Karpas-422 (cell line): ENCODE measurements at places on chromosomes 13 and 19. TPM values are rescaled to one million over a fixed set of nuclear protein-coding genes. Genes with fewer than 3 reads are reported as not detected.

DNA sequence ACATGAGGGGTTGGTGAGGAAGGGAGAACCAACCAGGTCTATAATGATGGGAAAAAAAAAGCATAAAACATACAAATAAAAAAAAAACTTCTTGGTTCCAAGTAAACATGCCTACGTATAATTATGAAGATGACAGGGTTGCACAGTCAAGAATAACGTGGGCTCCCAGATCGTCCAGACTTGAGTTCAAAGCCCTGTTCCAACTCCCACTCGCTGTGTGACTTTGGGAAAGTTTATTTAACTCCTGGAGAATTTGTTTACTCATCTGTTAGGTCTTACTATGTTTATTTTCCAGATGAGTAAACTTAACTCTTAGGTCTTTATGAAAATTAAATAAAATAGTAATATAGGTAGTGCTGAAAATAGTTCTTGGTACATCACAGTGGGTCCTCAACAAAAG is 13.8 kb downstream of the STARD13 start:
- H3K27ac ChIP-seq: no peak overlapping the region
- no peaks in the 10 kb centered on the region for H3K27me3 ChIP-seq
- H3K36me3 ChIP-seq: no peaks in the 10 kb centered on the region
- no peak overlapping the region for H3K4me3 ChIP-seq

- H3K4me3 ChIP-seq: no peak overlapping the region
- H3K4me1 ChIP-seq: no peaks in the 10 kb centered on the region
- no peak overlapping the region for H3K27ac ChIP-seq
- no peaks in the 10 kb centered on the region for H3K36me3 ChIP-seq
These were observed 116.0 kb downstream of the SOX1 start for GRCh38 chr13:112182846-112183531.

DNA sequence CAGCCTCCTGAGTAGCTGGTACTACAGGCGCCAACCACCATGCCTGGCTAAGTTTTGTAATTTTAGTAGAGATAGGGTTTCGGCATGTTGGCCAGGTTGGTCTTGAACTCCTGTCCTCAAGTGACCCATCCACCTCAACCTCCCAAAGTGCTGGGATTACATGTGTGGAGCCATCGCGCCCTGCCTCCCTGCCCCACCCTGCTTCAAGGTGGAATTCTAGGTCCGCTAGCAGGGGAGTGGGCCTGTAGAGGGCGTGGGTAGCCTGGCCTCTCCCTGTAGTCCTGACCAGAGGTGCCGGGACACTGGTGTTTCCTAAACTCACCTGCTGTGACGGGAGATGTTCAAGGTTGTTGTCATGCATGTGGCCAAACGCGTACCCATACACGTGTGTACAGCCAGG is 398 bp downstream of the SLC25A41 start:
- no peaks in the 10 kb centered on the region for H3K4me1 ChIP-seq
- no peaks in the 10 kb centered on the region for H3K27me3 ChIP-seq
- no peaks in the 10 kb centered on the region for H3K36me3 ChIP-seq
- no peak overlapping the region for H3K27ac ChIP-seq

DNA sequence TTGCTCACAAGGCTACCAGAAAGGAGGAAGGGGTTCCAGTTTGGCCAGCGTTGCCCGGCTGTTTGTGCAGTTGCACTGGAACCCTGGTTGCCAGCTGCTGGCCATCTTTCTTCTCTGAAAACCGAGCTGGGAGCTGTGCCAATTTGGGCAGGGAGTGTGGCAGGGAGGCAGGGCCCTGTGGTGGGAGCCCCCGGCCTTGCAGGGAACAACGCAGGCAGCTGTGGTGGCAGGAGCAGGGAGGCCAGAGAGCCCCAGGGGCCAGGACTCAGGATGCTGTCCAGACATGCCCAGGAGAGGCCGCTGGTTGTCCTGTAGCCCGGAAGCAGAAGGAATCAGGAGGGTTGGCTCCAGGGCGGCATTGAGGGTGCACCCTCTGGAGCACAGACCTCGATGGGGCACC is 4.8 kb downstream of the KMT5C start:
- no peak for DNase-seq
- H3K4me3 ChIP-seq: no peak overlapping the region
- peaks cover 15% of the 10 kb centered on the region for H3K4me1 ChIP-seq
- H3K27ac ChIP-seq: no peak overlapping the region
- H3K36me3 ChIP-seq: no peaks in the 10 kb centered on the region

The CEACAM16 gene
- total RNA-seq: not detected in 2 replicates

The TUBA3C gene
- not detected in 2 replicates for total RNA-seq

GRCh38 chr19:38781058-38781457 is 7.7 kb upstream of the LGALS7 start:
- H3K27me3 ChIP-seq: no peaks in the 10 kb centered on the region
- no peak overlapping the region for H3K4me3 ChIP-seq
- no peaks in the 10 kb centered on the region for H3K4me1 ChIP-seq
- no peaks in the 10 kb centered on the region for H3K36me3 ChIP-seq
- DNase-seq: peak; percentile 38

The ZNF491 gene
- 2.2 and 3.1 TPM in 2 replicates for total RNA-seq

- no peaks in the 10 kb centered on the region for H3K36me3 ChIP-seq
- no peak for DNase-seq
- H3K27me3 ChIP-seq: no peaks in the 10 kb centered on the region
- no peaks in the 10 kb centered on the region for H3K4me1 ChIP-seq
These were observed 91.2 kb downstream of the GGACT start for GRCh38 chr13:100497389-100497788.

The GARIN5A gene
- total RNA-seq: 1.2 TPM in 1 of 2 replicates, not detected in the other

DNA sequence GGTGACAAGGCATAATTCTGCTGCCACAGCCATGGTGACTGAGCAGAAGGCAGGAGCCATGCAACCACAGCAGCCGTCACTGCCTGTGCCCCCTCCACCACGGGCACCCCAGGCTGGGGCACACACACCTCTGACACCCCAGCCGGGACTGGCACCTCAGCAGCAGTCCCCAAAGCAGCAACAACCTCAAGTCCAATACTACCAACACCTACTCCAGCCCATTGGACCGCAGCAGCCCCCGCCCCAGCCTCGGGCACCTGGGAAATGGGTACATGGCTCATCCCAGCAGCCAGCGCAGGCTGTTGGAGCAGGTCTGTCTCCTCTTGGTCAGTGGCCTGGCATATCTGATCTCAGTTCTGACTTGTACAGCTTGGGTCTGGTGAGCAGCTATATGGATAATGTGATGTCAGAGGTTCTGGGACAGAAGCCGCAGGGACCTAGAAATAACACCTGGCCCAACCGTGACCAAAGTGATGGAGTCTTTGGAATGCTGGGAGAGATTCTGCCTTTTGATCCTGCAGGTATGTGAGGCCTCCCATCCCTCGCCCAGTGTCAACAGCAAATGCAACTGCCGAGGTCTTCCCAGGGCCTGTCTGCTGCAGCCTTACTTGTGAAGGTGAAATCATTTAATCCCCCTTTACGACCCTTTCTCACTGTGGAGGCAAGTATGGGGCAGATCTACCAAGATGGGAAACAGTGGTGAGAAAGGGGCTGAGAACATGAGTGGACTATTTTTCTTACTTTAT is 22.9 kb upstream of the GPI start:
- H3K4me3 ChIP-seq: no peak overlapping the region
- H3K27ac ChIP-seq: no peak overlapping the region
- no peak for DNase-seq
- peaks cover 10% of the 10 kb centered on the region for H3K4me1 ChIP-seq

DNA sequence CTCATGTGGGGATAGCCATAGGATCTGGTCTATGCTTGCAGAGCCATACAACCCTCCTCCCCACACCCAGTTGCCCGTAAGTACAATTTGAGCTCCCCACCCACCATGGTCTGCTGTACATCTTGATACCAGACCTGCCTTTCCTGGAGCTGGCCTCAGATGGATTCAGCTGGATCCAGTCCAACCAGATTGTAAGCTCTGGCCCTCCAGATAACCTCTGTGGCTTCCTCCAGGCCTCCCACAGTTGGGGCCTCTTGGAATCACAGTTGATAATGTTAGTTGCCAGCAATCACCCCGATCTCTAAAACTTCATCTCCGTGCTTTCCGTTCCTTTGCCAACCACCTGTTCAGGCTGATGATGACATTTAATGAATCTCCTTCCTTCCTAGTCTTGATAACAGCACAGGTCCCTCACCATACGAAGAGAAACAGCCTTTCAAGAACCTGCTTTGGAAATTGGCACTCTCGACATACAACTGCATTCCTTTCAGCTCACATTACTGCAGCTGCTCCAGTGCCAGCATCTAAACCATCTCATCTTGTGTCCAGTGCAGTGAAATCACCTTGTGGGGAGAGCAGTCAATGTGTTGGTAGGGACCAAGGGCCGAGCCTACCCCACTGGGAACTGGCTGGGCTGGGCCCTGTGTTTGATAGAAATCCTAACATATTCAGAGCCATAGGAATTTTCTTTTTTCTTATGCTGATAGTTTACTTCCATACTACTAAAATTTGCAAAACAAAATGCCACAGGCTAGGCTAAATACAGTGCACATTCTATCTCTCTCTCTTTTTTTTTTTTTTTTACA is 15.1 kb upstream of the FOXO1 start:
- DNase-seq: no peak
- H3K27ac ChIP-seq: peak overlapping the region; percentile 83
- H3K27me3 ChIP-seq: no peaks in the 10 kb centered on the region
- no peaks in the 10 kb centered on the region for H3K36me3 ChIP-seq

DNA sequence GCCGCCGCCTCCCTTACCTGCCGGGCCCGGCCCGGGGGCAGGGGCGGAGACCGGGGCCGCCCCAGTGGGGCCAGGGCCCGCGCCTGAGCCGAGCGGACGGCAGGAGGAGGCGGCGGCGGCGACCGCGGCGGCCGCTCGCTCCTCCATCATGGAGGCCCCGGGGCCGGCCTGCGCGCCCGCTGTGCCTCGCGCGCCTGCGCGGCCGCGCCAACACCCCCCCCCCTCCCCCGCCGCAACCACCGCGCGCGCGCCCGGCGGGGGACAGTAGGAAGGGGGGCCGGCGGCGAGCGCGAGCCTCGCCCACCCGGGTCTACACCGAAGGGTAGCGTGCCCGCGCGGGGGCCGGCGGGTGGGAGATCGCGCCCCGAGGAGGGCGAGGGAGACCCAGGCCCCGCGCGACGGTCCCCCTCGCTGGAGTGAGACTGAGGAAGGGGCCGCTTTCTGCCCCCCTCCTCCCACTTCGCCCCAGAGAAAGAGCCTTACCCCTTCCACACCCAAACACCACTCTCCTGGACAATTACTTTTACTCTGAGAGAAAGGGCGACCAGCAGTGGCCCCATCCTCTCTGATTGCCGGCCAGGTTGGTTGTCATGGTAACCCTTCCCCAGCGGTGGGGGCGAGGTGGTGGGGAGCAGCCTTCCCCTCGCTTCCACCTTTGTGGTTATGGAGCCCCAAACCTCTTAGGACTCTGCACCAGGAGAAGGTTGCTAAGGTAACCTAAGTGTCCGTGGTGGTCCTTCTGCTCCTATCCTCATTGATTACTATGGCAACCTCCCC is at the start of gene STRN4:
Gene STRN4 (minus strand): TSS at position 170 of the 777 bp plus-strand sequence. CDS start 20 bp downstream, at position 150.
- peaks cover 31% of the 10 kb centered on the region for H3K4me1 ChIP-seq
- H3K27ac ChIP-seq: peak within 1 kb of the TSS; percentile 67
- DNase-seq: peak; percentile 87
- H3K4me3 ChIP-seq: peak within 1 kb of the TSS; percentile 98

DNA sequence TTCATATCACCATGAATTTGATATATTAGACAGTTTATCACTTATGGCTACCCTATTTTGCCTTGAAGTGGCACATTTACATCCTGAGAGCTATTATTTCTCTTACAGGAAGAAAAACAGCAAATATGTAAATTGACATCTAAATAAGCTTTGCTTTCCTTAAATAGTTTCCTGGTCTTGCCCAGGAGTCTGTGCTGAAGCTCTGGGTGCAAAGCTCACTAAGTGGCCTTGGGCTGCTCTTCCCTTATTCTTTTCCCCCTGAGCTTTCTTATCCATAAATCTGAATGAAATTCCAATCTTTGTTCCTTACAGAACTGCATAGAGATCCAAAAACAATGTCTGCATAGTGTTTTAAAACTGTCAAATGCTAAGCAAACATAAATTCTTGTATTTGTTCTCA is 56.3 kb downstream of the TNFSF13B start:
- H3K4me3 ChIP-seq: no peak overlapping the region
- peaks cover 10% of the 10 kb centered on the region for H3K4me1 ChIP-seq
- no peak for DNase-seq
- H3K27ac ChIP-seq: no peak overlapping the region

DNA sequence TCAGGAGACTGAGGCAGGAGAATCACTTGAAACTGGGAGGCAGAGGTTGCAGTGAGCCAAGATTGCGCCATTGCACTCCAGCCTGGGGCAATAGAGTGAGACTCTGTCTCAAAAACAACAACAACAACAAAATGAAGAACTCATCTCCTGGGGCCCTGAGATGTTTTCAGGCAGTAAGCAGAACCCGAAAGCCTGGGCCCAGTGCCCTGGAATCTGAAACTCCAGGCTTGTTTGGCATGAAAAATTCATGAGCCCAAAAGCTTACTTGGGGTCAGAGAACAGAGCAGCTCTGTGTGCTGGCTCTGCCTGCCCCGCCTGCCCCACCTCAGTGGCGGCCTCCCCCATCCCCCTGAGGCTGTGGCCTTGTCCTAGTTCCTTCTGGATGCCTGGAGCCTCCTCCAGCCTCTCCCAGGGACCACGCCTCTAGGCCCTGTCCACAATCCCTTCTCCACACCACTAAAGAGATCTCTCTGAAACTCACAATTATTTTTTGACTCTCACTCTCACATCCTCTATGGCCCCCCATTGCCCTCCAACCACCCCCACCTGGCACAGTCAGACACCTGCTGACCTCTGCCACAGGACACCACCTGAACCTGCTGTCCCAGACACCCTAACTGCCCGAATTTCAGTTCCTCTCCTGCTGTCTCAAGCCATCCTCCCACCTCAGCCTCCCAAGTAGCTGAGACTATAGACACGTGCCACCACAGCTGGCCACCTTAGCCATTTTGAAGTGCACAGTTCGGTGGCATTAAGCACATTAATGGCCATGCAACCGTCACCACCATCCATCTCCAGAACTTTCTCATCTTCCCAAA is 6.9 kb upstream of the AP1M2 start:
- no peaks in the 10 kb centered on the region for H3K36me3 ChIP-seq
- DNase-seq: no peak
- H3K27ac ChIP-seq: no peak overlapping the region
- H3K4me3 ChIP-seq: no peak overlapping the region
- H3K27me3 ChIP-seq: no peaks in the 10 kb centered on the region
- no peaks in the 10 kb centered on the region for H3K4me1 ChIP-seq

DNA sequence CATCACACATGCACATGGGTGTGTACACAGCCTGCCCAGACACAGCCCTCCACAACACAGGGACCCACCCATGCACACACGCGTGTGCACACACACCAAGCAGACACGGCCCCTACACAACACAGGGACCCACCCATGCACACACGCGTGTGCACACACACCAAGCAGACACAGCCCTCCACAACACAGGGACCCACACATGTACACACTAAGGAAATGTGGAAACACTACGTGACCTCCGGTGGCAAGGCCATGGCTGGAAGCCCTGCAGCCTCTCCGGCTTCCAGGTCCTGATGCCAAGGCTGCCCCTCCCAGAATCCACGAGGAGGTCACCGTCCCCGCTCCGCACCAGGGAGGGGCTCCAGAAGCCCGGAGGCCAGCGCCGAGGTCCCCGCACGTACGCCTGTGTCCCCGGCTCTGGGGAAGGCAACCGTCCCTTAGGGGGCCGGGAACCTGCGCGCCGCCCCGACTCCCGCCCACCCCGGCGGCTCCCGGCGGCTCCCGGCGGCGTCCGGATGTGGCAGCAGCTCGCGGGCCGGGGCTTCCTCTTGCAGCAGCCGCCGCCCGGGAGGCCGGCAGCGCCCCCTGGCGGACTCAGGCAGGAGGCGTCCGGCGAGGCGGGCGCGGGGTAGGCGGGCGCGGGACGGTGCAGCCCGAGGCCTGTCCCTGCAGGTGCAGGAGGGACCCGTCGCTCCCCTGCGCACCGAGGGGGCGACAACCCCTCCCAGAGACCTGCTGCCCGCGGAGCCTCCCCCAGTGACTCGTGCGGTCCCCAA is 29.8 kb upstream of the GRTP1 start:
- peak overlapping the region; percentile 94 for H3K4me3 ChIP-seq
- DNase-seq: peak; percentile 94
- H3K4me1 ChIP-seq: peaks cover 23% of the 10 kb centered on the region
- 0 out of 2 replicates have a peak overlapping the region, but pooled peaks have one; percentile 11 for H3K27ac ChIP-seq

The ATP4B gene
- total RNA-seq: not detected in 2 replicates
